ENCODE measurements at places on chromosomes 13 and 19.

DNA sequence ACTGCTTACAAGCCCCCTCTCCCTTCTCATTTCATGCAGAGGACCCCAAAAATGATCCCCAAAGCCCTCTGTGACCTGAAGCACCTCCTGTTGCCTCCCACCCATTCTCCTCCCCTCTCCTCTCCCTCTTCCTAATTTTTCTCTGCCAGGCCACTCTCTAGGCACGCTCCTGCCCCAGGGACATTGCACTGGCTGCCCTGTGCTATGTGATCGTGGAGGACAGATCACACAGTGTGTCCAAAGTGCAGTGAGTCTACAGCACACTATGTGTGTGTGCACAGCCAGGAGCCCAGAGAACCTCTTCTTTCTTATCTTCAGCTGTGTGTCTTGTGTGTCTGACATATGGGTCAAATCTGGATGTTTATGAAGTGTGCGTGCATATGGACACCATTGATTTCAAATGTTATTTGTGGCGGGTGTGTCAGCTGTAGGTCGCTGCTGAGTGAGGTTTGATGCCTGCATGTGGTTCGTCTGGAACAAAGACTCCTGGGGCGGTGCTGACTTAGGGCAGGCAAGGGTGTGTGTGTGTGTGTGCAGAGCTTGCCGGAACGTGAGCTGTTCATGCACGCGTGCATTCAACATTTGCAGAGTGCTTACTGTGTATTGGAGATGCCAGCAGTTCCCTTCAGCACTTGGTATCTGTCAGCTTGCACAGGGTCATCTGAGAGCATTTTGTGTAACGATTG is 2.1 kb upstream of the KLHL26 start:
- DNase-seq = no peak

GRCh38 chr13:48542581-48543341 is 9.9 kb upstream of the RCBTB2 start:
- DNase-seq = peak; percentile 20

GRCh38 chr13:75621147-75621546 is 15.0 kb upstream of the LMO7 start:
- no peak for DNase-seq

GRCh38 chr19:49855676-49856573 is 5.0 kb downstream of the PTOV1 start:
- DNase-seq = no peak

DNA sequence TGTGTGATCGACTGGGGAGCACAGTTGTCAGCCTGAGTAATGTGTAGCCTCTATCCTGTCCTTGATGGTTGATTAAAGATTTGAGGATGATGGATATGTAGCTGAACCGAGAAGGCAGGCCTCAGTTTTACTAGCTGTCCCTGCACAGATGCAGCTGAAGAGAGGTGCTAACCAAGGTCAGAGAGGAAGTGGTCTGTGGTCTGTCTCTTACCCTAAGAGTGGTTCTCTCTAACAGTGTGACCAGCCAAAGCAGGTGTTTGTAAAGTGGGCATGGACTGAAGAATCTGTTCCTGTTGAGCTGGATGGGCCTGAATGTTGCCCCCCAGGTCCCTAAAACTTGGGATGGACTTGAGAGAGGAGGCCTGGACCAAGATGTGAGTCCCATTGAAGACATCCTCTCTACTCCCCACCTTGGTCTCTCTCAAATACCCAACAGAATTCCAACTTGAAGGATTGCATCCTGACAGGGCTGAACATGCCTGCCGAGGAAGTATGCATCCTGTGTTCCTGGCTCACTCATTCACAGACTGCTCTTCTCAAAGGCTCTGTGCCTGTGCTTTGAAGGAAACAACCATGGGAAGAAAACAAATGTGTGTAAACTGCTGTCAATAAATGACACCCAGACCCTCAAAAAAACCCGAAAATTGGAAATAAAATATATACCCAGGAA is 223.8 kb downstream of the MAB21L1 start:
- DNase-seq = no peak

GRCh38 chr19:18762125-18763023 is 28.7 kb downstream of the COMP start:
- peak; percentile 85 for DNase-seq

GRCh38 chr13:113020323-113021080 is 51.5 kb downstream of the MCF2L start:
- no peak for DNase-seq

DNA sequence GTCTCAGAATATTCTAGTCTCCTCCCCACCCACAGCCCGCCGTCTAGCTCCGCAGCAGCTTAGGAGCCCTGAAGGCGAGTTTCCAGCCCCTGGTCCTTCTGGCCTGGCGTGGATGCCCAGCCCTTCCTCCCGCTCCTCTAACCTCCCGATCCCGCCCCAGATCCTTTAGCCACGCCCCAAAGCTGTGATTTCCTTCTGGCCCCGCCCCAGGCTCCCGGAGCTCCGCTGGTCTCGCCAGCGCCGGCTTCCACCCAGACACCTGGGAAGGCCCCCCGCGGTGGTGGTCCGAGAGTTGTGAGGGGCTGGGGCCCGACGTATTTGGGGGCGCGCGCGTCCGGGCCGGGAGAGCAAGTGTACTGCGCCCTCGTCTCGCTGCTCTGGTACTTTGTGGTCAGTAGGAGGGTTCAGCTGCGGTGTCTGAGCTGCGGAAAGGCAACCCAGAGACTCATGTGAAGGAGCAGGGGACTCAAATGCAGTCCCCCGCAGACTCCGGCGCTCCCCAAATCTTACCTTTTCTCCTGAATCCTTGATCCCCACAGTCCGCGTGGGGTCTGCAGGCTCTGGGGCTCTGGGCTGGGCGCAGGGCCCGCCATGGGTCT is at the start of gene CGB7:
CGB7 (minus strand) TSS at position 114 of the 599 bp plus-strand sequence. CDS start 2,374 bp downstream, outside the sequence.
- peak; percentile 32 for DNase-seq

DNA sequence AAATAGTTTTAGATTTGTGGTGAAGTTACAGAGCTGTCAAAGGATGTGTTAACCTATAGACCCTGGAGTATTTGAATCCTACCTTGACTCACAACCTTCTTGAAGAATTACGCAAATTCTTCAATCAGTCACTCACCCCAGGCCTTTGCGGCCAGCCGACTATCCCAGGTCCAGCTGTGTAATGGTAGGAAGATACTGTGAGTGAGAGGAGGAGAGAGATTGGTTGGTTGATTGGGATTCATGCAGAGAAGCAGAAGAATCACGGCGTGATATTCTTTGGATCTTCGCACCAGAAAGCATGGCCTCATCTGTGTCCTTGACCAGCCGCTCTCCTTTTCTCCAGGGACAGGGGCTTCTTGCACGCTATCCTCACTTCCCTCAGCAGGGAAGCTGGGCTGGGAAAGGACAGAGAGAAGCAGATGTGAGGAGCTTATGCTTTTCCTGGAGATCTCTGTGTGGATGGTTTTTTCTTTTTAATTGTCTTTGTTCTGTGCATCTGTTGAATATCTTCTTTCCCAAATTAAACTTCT is 249.1 kb downstream of the GGACT start:
- no peak for DNase-seq

GRCh38 chr19:15390814-15391213 is 11.2 kb upstream of the AKAP8 start:
- DNase-seq = no peak

DNA sequence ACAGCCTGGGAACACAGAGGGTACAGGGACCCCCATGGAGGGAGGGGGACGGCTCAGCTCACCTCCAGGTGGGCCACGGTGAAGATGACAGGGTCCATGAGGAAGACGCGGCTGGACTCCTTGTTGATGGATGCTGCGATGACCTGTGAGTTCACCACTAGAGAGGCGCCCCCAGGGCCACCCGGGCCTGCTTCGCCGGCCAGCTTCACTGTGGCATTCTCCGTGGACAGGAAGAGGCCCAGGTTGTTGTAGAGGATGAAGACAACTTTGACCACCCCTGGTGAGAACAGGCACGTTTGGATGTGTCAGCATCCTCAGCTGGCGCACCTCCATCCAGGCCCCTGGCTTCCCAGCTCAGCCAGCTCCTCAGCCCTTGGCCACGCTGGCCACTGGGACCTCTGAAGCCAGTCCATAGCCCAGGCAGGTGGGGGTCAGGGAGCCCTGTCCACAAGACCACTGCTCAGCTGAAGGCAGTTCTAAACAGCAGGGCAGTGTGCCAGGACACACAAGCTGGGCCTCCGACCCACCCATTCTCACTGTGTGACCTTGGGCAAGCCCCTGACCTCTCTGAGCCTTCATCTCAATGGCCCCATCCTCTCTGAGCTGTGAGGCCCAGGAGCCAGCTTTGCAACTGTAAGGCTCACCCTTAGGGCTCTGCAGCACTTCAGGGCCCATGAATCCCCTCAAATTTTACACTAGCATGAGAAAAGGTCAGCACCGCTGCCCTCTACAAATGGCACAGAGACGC is 22.1 kb upstream of the ASF1B start:
- DNase-seq = no peak

GRCh38 chr13:34107806-34108205 is 289.9 kb downstream of the RFC3 start:
- DNase-seq = no peak

- no peak for DNase-seq
Observed at GRCh38 chr13:42800109-42800643, 18.8 kb downstream of the FAM216B start.

- DNase-seq = no peak
Observed at GRCh38 chr13:109610517-109610916, 175.9 kb downstream of the IRS2 start.

DNA sequence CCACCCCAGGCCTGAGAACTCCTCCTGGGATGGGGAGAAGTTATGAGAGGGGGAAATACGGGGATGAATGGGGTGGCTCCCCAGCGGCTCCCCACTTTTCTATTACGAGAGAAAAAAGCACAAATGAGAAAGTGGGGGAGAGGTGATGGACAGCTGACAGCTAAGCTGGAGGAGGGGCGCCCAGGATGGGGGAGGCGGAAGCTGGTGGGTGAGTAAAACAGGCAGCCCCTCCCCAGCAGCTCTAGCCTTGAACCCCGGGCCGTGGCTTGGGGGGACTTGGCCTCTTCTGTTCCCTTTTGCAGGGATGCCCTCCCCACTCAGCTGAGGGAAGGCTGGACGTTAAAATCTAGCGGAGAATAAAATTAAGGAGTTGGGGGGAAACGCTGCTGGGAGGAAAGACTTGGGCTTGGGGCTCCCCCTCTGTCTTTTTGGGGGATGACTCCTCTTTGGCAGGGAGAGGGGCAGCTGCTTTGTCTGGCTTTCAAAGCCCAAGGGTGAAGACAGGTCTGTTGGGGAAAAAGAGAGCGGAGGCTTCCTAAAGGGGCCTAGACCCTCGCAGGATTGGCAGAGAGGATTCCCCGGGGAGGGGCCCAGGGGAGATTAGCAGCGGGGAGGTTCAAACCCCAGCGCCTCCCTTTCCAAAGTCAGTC is 1.4 kb upstream of the SAMD1 start:
- DNase-seq = no peak

DNA sequence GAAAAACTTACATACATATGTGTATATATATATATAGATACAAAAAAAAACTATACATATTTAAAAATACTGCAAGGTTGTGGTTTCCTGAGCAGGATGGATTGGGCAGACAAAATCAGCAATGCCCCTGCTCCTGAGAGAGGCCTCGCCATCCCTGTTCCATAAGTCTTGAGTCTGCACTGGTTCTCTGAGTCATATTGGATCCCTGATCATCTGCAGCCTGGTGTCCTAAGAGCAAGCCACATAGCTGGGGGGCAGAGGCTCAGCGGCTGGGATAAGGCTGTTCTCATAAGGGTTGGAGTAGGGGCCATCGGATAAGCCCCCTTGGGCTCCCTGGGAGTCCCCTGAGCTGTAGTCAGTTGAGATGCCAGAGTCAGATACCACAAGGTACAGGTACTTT is 3.3 kb downstream of the SWSAP1 start:
- DNase-seq = no peak

GRCh38 chr13:20394506-20394905 is 131.2 kb downstream of the CRYL1 start:
- no peak for DNase-seq

DNA sequence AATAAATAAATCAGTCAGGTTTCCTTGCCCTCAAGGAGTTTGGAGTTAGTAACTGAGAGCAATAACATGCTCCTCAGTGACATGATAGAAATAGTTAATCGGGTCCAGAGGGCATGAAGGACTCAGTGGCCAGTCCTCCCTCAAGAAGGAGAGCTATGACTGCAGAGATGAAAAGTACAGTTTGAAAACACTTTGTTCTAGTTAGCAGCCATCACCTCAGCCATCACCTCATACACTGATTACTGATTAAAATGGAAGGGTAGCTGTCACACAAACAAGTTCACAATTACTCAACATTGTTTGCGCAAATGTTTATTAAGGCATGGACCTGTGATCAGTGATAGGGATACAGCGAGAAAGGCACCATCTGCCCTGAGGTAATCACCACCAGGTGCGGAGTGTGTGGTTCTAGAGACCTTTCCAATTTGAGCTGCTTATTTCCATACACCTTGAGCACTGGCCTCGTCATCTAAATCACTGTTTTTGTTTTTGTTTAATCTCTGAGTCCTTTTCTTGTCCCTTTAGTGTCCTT is 85.3 kb upstream of the RAP2A start:
- DNase-seq = peak; percentile 9

GRCh38 chr19:55674841-55675660 is at the start of gene EPN1:
EPN1 (plus strand) TSS chr19:55675226; CDS start chr19:55678628, 3,402 bp downstream.
- DNase-seq = peak; percentile 97

DNA sequence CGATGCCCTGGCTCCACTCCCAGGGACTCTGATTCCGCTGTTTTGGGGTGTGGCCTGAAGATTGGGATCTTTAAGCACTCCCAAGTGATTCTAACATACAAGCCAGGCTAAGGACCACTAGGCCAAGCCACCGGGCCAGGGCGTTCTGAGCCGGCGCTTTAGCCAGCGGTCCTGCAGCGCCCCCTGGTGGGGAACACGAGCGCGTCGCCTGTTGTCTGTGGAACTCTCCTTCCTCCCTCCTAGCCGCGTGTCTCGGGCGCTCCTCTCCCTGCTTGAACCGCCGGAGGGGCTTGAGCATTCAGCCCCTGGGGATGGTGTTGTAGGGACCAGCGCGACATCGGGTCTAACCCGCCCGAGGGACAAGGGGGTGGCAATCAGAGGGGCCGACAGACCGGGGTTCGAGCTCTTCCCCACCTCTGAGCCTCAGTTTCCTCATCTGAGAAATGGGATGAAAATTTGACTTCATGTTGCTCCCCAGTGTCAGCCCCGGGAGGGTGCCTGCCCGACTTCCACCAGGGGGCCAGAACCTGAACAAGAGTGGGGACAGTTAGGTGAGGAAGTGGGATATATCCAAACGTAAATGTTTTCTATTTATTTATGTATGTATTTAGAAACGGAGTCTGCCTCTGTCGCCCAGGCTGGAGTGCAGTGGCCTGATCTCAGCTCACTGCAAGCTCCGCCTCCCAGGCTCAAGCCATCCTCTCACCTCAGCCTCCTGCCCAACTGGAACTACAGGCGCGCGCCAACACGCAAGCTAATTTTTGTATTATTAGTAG is 18.0 kb upstream of the PNMA8B start:
- peak; percentile 44 for DNase-seq

DNA sequence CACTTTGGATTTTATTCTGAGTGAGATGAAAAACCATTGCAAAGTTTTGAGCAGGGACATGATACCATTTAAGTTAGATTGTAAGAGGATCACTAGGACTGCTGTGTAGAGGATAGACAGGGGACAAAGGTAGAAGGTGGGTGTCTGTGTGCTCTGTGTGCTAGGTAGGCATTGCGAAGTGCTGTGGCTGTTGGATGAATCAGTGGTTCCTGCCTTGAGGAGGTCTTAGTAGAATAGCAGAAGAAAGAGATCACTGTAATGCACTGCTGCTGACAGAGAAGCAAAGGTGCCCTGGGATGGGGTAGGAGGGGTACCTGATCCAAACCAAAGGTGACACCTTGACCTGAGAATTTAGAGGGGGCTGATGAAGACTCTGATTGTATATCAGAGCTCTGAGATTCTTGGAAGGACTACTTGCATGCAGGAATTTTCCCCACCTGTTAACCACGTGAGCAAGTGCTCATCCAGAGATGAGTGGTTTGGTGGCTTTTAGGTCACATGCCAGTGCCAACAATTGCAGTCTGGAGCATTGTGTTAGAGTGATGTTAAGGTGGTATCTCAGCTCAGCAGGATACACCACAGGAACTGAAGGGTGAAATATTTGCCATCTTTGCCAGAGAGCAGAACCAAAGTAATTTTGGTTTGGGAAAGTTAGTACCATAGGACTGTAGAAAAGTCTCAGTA is 10.8 kb downstream of the WASF3 start:
- no peak for DNase-seq

All from NCI-H774 (cell line).